ENCODE measurements at places on chromosomes 7 and 10.

GRCh38 chr10:57249615-57250281, 888.7 kb upstream of the ZWINT start:
- DNase-seq, result no peak

GRCh38 chr10:51879238-51879637, 179.8 kb upstream of the CSTF2T start:
- no peak for DNase-seq

DNA sequence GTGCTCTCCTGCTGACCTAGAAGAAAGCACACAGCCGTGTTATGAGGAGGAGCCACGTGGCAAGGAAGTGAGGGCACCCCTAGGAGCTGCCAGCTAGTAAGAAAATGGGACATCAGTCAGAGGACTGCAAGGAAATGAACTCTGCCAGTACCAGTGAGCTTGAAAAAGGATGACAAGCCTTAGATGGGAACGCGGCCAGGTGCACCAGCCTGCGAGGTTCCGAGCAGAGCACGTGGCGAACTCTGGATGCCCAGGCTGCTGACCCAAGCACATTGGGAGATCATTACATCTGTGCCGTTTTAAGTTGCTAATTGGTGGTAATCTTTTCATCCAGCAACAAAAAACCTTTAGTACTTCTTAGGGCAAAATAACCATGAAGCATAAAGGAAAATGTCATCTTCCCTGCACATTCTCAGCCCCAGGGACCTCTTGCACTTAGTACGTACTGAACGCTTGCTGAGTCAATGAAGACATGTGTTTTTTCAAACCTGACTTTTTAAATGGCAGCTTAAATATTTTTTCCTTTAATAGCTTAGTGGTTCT, 69.4 kb downstream of the AMZ1 start:
- peak; percentile 83 for DNase-seq

DNA sequence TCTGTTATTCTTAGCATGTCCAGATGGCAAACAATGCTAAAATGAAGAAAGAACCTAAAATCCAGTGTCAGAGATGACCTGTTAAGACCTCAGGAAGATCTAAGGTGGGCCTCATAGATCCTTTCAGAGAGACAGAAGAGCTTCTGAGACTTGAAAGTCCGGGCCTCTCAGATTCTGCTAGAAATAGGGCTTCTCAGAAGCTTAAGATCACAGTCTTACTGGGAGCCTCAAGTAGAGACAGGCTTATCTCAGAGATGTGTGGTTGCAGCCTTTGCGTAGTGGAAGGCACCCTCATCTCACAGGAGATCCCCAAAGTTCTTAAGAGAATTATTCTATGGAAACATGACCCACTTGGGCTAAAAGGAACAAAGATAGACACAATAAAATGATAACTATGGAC, 642.8 kb downstream of the TNS3 start:
- DNase-seq, result no peak

DNA sequence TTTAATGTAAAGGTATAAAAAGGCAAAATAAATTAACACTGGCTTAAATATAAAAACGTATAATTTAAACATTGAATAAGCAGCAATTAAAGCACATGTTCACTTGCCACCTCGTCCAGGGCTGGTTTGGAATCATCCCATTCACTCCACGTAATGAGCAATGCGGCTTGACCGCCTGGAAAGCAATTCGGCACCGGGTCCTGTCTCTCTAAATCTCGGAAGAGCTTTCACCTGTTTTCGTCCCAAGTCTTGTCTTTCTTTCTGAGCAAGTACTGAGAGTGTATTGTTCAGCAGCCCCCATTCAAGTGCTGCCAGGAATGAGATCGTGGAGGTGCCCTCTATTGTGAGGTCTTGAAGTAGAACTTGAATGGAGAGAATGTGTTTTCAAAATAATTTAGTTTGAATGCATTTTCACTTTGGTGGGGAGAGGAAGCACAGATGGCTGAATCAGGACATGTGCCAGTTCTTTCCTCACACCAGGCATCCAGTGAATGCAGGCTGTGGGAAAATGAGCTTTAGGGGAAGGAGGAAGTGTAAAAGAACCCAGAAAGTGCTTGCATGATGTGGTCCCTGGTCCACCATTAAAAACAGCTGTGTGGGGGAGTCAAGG, 515.2 kb downstream of the REEP3 start:
- no peak for DNase-seq

DNA sequence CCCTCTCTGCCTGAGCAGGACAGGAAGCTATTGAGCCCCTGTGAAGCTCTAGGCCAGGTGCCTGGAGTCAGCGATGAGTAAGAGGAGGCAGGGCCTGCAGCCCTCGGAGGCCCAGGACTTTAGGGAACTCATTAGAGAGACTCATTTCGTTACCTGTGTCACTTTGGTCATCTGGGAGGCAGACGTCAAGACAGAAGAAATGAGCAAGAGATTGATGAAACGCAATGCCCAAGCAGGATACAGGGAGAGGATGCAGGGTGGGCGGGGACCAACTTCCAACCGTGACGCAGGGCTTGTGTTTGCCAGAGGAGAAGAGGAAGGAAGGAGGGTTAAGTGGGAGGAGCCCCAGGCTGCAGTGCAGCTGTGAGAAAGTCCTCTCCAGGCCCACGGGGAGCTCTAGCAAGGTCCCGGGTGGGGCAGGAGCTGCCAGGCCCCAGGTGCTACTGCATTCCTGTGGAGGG, 26.4 kb upstream of the GNA12 start:
- DNase-seq, result peak; percentile 21

DNA sequence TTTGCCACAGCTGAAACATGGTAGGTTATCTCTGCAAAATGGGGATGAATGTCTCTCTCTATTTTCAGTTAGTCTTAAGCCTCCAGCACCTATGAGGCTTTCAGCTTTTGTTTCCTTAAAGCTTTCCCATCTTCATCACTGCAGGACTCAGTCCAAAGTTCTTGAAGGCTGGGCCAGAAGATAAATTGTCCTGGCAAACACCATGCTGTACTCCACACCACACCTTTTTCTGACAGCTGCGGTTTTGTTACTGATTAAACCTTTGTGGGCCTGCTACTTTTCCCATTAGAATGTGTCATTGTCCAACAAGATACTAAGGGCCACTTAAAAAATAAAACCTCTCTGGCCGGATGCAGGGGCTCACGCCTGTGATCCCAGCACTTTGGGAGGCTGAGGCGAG, 87.2 kb upstream of the A1CF start:
- no peak for DNase-seq

DNA sequence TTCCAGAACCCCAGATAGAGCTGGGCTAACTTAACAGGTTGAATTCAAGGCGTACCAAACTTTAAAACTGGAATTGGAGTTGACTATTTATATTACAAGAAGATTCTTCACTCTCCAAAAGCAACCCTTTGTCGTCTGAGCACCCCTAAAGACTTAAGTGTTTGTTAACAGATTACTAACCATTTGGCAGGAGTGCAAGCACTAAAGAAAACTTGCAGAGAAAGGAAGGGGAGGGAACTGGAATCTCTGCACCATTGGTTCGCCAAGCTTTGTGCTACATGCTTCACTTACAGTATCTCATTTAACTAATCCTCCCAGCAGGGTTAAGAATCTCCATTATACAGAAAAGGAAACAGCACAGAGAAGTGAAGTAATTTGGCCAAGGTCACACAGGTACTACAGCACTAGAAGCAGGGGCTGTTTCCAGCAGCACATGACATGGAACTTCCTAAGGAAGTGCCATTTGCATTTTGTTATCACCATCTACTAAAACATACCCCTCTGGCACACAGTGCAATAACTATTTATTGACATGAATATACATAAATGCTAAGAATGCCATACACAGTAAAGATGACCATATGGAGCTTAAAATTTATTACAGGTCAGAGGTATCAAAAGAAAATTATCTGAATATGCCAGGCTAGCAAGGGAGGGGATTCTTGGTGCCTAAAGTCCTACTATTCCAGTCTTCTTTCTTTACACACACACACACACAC, 201.2 kb downstream of the KCNMA1 start:
- no peak for DNase-seq

GRCh38 chr10:58477902-58478301, 34.8 kb upstream of the BICC1 start:
- DNase-seq, result no peak

- DNase-seq, result no peak
These were observed 101.4 kb downstream of the PRKCQ start for GRCh38 chr10:6478722-6479121.

GRCh38 chr10:35119378-35119777, 7.3 kb upstream of the CREM start:
- DNase-seq, result no peak

GRCh38 chr10:75018251-75018650, 93.2 kb upstream of the SAMD8 start:
- DNase-seq, result no peak

DNA sequence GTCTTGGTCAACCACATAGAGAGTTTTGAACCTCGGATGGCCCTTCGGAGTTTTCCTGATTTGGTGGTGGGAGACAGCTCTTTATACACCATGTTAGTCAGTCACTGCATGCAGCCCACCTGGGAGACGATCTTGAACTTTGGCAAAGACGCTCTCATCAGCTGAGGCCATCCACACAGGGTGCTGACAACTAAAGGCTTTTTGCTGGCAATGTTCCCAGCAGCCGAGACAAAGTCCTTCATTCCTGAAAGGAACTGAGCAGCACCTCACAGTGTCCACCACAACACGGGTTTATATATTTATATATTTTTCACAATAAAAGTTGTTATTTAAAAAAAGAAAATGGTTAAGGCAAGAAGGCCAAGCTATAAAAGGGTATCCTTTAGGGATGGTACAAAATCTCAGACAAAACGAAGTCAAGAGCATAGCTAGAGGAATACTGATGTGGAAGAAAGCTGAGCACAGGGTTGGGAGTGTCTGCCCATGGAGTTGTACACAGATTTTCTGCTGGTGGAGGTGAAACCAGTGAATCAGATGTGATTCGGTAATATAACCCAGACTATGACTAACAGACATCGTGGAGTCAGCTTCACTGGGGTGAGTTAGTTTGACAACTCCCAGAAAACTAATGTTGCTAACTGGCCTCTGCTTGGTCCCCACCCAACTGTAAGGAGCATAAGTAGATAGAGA, 27.4 kb upstream of the CAPZA2 start:
- no peak for DNase-seq

GRCh38 chr7:118059209-118059608, 124.8 kb upstream of the LSM8 start:
- no peak for DNase-seq

DNA sequence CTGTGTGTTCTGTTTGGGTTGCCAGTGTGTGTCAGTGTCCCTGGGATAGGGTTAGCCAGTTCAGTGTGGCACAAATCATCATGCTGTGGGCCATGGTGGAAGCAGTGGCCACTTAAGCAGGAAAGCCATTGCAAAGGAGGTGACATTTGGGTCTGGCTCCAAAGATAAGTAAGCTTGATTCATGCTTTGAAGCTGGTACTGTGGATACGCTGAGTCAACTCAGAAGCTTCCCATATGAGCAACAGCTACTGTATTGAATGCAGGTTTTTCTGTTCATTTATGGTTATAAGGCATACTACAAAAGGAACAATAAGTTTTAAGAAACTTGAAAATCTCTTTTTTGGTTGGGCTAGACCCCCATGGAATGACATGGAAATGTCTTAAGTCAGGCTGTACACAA, 143.1 kb downstream of the BMPER start:
- no peak for DNase-seq

DNA sequence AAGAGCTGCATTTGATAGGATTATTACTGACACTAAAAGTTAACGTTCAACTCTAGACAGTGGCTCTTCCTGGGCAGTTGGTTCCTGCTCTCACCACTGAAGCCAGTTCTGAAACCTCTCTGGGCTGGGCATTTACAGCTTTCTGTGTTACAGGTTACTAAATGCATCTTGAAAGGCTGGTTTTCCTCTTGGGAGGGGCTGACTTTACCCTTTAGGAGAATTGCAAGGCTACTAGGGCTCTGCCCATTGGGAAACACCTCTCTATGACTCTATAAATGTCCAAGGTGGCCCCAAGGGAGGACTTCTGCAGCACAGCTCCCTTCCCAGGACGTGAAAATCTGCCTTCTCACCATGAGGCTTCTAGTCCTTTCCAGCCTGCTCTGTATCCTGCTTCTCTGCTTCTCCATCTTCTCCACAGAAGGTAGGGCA, at the start of gene GPR15LG:
GPR15LG (plus strand) TSS at position 301 of the 429 bp plus-strand sequence; CDS start at position 352, 51 bp downstream.
- no peak for DNase-seq

- DNase-seq, result no peak
These were observed 242.9 kb downstream of the ABCA13 start for GRCh38 chr7:48414011-48414732.

DNA sequence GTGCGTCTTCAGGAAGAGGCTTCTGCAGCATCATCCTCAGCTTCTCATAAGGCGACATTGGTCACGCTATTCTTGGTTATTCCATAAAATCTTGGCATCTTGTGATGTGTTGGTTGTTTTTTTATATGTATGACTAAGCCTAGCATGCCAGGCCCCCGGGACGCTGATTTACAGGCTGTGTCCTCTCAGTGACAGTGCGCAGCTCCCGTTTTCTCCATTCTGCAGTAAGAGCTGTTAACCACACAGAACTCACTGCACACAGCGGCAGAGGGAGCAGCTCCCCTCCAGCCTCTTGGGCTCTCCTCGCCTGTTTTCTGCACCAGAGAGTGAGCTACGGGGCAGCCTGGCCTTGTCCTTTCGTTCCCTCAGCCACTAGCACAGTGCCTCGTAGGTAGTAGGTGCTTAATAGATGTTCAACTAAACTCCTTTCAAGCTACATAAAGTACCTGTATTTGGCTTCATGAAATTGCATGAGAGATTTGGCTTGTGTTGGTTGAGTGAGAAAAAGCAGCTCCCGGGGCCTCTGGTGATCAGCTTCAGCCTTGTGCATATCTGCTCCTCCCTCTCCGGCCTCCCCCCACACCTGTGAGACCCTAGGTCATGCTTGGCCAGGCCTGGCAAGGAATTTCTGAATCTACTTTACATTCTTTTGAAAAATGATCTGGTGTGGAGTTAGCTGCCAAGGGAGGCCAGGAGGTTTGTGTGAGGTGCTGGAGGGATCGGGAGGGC, 116.2 kb downstream of the WDR37 start:
- DNase-seq, result no peak

- no peak for DNase-seq
These were observed 76.4 kb upstream of the PRSS58 start for GRCh38 chr7:142334236-142334635.

DNA sequence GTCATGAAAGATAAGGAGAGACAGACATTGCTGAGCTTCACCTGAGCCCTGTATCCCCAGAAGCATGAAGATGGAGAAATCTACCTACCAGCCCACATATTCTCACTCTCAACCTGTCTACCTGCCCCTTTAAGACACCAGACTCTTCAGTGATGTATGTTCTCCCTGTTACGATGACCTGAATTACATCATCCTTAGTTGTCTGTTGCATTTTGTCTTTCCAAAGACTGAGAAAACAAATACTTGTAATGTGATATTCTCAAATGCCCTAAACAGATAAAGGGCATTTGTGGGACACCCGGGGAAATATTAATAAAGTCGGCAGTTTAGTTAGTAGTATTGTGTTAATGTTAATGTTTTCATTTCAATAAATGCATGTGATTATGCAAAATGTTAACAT, 305.8 kb upstream of the IGFBP3 start:
- no peak for DNase-seq

DNA sequence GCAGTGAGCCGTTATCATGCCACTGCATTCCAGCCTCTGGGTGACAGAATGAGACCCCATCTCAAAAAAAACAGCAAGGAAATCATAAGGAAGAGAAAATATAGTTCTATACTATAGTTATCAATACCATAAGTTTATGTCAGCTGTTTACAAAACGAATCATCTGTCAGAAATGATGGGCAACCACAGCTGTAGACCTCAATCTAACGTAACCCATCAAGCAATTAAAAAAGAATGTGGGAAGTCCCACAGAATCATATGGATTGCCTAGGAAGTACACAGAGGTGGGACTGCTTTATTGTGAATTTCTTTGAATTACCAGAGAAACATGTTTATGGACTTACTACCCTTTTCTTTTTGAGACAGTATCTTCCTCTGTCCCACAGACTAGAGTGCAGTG, 6.9 kb downstream of the NRBF2 start:
- DNase-seq, result no peak

GRCh38 chr10:121886997-121887622, 40.7 kb downstream of the ATE1 start:
- DNase-seq, result peak; percentile 4

Measured in SHP77 treated with DMSO at 0.1 percent for 48 hours (cell line).